ENCODE measurements at places on chromosomes 16 and 17.

DNA sequence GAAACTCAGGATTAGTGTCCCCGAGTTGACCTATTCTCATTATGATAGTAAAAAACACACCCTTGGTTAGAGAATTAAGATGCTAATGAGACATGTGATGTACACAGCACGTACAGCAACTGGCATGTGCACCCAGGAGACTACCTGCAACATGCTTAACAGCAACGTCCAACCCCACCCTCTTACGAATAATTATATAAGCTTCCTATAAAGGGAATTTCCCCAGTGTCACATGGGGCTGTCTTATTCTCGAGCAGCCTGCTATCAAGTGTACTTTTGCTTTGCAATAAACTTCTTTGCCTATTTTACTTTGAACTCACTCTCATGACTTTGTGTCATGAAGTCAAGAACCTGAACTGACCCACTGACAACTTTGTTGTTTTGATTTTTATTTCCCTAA, 62.4 kb upstream of the PMFBP1 start:
- no peak for DNase-seq

GRCh38 chr16:11229432-11229831, 26.6 kb downstream of the SOCS1 start:
- DNase-seq = no peak

- DNase-seq = no peak
Measured at GRCh38 chr16:73262931-73263330, 215.0 kb upstream of the ZFHX3 start.

- no peak for DNase-seq
Measured at GRCh38 chr16:81502396-81503070, 57.9 kb downstream of the CMIP start.

DNA sequence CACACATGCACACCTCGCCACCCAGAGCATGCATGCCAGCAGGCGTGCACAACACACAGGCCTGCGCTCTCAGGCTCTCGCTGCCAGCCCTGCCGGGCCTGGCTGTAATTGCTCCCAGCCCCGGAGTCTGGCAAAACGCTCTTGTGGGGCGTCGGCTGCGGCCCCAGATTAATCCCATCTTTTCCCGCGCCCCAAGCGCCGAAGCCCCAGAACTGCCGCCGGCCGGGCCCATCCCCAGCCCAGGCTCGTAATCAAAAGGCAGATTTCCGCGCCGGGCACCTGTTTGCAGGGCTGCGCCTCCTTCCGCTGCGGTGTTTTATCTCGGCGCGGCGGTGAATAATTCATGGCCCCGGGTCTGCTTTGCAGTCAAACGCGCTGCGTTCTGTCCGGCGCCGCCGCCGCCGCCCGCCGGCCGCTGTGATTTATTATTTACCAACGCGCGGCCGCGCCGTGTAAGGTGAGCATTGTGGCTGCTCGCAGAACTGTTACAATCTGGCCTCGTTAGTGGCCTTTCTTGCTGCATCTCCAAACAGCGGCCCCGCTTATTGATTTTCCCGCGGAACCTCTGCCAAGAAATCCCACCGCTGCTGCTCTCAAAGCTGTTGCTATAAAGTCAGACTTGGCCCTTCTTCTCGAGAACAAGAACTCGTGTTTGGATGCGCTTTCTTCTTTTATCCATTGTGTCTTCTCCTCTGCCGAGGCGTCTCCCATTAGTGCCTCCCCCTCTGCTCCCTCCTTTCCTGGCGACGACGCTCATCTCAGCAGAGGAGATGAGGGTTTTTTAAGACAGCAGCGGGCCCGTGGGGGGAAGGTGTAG, 126.1 kb downstream of the IRX5 start:
- DNase-seq = peak; percentile 5

DNA sequence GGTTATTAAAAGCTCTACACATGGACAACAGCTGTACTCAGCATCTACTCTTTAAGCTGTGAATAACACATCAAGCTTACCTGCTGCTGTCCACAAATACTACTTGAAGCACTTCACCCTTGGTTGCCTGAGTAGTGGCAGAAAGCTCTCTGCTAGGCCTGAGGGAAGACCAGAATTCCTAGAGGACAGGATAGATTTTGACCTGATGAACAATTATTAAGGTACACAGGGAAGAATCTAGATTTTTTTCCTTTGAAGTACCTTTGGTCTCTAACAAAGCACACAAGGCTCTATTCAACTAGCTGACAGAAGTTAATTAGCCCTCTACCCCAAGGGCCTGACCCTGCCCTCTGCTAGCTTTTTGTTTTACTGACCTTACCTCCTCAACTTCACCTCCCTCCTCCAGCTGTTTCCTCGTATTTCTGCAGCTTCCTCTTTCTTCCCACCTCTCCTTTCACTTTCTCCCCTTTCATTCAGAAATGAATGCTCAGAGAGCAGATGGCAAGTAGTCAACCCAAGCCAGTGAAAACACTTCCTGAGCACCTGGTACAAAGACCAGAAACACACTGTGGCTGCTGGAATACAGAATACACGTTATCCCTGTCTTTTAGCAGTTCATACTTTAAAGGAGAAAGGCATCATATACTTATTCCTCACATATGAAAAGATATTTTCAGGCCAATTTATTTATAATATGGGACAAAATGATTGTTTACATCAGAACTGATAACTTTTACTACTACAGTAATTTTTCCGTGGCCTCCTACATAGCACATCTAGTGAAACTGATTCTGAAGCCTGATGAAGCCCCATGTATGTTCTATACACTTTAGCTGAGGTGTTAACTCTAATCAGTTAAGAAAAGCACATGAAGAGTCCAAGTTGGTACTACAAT, 5.7 kb upstream of the VEZF1 start:
- DNase-seq = no peak

- no peak for DNase-seq
Measured at GRCh38 chr16:50285406-50286003, 19.2 kb downstream of the ADCY7 start.

- no peak for DNase-seq
Measured at GRCh38 chr16:28504707-28505404, 1.8 kb downstream of the IL27 start.

DNA sequence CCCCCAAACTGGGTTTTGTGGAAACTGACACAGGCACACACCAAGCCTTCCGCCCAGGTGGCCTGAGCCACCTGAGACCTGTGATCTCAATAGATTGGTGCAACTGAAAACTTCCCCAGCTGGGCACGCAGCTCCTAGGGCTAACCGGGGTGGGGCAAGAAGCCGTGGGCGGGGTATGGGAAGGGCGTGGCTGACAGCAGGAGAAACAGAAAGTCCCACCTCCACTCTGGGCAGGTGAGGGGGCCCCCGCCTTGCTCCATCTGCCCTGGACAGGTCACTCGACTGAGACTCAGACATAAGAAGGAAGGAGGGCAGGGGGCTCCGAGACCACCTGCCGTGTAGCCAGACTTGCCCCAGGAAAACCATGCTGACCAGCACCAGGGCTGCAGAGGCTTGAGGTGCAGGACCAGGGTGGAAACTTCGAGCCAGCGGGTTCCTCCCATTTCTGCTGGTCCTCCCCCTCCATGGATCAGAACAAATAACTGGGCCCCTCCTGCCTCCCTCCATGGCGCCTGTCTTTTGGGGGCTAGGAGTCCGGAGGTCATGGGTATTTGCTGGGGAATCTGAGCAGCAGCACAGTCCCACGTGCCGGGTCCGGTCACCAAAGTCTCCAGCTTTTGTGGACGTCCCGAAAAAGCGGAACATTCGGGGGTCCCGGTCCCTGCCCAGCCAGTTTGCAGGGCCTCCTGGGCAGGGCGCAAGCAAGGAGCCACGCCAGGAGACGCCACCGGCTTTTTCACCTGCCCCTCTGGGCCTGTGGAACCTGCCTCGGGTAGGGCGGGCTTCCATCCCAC, 1.3 kb downstream of the TIMP2 start:
- DNase-seq = no peak

GRCh38 chr16:80100186-80100585, 440.6 kb upstream of the DYNLRB2 start:
- DNase-seq = no peak

- peak; percentile 55 for DNase-seq
Measured at GRCh38 chr17:47695429-47696376, 1.7 kb downstream of the TBKBP1 start.

- DNase-seq = no peak
Measured at GRCh38 chr17:46885415-46886309, 34.3 kb downstream of the WNT9B start.

DNA sequence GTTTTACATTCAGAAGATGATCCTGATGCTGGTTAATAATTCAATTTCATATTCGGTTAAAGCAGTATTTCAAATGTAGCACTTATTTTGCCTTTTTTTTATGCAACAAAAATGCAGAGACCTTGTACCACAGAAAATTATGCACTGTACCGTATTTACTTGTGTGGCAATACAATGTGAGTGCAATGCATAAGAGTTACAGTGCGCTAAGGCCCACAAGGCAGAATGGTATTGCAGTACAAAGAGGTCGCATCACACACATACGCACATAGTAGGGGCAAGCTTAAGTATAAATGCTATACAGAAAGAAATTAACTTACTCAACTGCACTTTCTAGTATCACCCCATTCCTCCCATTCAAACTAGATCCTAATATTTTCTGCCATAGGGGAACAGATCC, 103.0 kb downstream of the SYCE1L start:
- DNase-seq = no peak

DNA sequence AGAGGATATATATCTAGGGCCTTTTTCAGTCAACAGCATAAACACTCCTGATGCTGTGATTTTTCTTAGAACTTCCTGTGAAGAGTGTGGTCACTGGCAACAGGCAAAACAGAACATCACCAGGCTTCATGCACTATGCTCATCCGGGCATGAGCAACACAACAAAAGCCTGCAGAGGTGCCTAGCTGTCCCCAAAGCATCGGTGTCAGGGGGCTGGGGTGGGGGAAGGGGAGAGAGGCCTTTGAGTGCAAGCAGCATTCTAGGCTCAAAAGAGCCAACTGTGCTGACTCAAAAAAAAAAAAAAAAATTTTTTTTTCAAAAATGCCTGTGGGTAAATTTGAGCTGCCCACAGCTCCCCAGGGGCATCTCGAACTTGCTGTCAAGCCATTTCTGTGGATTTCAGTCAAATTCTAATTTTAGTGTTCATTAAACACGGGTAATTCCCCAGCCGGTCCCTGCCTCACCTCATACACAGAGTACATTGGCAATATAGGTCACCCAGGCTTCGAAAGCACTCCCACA, 194.6 kb upstream of the DYNLRB2 start:
- peak; percentile 64 for DNase-seq

DNA sequence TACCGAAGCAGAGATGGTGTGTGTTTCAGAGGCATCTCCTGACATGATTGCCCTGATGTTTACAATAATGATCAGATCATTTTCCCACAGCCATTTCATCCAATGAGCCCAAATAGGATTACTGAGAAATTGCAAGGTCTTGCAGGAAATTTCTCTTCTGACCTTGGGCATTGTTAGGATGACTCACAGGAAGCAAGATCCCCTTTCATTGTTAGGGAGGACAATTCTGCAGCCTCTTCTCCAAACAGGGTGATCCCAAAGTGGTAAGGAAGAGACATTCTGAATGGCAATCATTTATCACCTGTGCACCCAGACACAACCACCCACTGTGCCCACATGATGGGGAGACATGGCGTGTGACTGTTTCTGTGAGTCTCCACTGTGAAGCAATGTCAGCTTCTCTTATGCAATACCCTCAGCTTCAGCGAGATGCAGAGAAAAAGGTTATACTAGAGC, 306.7 kb upstream of the XYLT1 start:
- peak; percentile 58 for DNase-seq

DNA sequence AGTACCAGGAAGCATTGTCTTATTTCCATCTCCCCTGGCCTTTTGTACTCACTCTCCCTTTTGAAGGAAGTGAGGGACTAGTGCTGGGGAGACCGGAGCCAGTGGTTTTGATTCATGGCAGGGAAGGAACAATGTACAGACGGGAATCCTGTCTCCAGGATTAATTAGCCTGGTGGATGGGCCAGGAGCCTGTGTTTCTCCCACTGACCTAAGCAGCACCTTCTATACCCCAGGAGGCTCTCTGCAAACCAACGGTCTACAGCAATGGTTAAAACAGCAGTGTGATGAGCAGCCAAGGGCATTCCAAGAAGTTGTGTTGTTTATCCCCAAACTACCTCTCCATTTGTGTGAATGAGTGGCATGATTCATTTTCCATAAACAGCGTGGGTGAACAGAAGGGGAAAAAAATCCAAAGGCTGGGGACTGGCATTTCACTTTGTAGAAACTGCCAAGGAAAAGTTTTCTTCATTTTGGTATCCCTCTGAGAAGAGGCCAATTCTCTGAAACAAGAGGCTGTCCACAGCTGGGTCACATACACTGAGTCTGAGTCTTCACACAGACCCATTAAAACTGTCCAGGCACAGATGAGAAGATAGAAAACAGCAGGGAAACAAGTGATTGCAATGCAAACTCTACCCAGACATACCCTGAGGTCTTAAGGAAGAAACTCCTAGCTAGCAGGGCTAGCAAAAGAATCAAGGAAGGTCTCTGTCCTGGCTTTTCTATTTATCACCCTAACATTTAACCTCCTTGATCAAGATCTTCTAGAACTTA, 18.1 kb downstream of the ANKFN1 start:
- DNase-seq = no peak
